Caki2 (cell line): ENCODE measurements at places on chromosomes 1 and 21.
A peak's percentile ranks its signal among the peaks of the same experiment; 100 is the strongest.

DNA sequence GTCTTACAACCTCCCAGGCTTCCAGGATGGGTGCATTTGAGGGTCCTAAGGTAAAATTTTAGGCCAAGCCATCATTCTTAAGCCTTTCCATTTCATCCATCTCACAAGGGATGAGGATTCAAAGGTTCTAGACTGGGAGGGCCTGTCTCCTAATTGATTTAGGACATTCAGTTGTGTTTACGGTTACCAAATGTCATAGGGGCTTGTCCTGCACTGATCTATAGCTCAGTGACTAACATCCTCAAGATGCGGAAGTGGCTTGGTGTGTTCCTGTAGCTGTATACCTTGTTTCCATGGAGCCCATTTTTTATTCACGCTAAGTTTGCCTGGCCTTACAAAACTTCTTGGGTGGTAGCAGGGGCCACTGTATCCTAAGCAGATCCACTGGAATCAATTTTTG, 52.8 kb downstream of the DUSP10 start:
- DNase-seq, result no peak

DNA sequence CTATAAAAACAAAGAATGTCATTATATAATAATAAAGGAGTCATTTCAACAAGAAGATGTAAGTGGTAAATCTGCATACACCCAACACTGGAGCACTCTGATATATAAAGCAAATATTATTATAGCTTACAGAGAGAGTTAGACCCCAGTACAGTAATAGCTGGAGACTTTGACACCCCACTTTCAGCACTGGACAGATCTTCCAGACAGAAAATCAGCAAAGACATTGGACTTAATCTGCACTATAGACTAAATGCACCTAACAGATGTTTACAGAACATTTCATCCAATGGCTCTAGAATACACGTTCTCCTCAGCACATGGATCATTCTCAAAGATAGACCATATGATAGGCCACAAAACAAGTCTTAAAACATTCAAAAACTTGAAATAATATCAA, 20.0 kb upstream of the KCNH1 start:
- DNase-seq, result no peak

DNA sequence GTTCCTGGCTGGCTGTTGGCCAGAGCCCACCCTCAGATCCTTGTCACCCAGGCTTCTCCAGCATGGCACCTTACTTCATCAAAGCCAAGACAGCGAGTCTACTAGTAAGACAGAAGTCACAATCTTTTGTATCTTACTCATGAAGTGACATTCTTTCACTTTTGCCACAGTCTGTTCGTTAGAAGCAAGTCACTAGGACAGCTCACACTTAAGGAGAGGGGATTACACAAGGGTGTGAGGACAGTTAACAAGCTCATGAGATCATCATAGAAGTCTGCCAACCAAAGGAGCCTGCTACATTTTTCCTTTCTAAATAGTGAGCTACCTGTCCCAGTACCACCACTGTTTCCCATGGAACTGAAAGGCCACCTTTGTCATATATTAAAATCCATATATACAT, 61.5 kb downstream of the PACC1 start:
- DNase-seq, result no peak

- no peak for DNase-seq
These were observed 59.3 kb downstream of the AK4 start for GRCh38 chr1:65207317-65207716.

DNA sequence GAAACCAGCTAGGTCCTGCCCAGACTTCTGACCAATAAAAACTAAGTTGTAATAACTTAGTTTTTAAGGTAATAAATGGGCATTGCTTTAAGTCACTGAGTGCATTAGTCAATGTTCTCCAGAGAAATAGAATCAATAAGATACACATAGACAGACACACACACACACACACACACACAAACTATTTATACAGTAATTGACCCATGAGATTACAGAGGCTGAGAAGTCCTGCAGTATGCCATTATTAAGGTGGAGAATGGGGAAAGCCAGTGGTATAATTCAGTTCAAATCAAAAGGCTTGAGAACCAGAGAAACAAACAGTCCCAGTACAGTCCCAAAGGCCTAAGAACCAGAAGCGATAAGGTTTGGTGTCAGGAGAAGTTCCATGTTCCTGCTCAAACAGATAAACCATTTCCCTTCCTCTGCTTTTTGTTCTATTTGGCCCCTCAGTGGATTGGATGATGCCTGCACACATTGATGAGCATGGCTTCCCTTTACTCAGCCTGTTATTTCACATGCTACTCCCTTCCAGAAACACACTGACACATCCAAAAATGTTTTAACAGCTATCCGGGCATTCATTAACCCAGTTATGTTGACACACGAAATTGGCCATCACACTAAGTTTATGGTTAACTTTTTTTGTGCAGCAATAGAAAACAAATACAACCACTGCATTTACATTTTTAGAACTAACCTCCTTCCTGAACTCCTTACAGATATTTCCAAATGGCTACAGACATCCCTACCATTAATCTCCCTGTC, 828.2 kb upstream of the NCAM2 start:
- peak; percentile 79 for DNase-seq

DNA sequence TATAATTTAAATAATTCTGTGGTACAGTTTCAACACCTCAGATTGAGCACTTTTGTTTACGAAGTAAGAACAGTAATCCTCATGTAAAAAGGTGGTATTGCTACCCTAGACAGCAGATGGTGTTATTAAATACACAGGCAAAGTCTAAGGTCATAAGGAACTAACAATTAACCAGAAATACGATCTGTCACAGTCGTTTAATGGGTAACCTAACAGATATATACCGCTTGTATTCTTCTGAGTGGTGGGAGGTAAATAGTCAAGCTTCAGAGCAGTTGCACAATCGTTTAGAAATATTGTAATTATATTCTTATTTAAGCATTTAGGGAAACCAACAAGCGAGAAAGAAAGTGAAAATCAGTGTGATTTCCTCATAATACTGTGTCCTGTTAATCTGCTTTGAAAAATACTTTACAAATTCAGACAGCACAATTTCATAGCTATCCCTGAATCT, 9.8 kb upstream of the IRF2BP2 start:
- DNase-seq, result peak; percentile 52

DNA sequence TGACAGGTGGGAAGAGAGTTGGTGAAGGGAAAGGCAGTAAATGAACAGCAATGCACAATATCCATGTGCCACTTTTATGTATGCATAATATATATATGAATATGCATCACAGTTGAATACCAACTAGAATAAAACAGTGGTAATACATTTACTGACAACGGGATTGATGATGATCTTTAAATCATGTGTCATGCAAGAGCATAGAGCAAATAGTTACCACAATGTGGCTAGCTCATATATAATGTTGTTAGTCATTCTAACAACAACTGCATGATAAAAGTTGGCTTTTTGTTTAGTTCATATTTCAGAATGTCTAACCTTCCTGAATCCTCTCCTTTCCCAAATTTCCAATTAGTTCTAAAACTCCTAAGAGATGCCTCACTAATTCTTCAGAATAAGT, 46.4 kb downstream of the GORAB start:
- DNase-seq, result no peak

GRCh38 chr1:153649863-153650235, 8.7 kb upstream of the SNAPIN start:
- no peak for DNase-seq

DNA sequence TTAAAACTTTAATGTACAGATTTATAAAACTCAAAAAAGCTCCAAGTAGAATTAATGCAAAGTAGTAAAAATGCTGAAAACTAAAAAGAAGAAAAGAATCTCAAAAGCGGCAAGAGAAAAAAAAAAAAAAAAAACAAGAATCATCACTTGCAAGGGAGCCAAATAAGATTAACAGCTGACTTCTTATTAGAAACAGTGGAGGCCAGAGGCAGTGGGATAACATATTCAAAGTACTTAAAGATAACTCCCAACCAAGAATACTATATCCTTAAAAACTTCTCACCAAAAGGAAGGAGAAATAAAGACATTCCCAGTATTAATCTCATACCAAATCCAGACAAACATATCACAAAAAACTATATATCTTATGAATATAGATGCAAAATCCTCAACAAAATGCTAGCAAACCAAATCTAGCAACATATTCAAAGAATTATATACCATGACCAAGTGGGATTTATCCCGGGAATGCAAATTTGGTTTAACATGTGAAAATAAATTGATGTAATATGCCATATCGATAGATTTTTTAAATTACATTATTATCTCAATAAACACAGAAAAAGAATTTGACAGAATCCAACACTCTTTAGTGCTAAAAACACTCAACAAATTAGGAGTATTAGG, 62.7 kb downstream of the CAMK2N1 start:
- no peak for DNase-seq
